ENCODE measurements at places on chromosomes 5 and 9.

DNA sequence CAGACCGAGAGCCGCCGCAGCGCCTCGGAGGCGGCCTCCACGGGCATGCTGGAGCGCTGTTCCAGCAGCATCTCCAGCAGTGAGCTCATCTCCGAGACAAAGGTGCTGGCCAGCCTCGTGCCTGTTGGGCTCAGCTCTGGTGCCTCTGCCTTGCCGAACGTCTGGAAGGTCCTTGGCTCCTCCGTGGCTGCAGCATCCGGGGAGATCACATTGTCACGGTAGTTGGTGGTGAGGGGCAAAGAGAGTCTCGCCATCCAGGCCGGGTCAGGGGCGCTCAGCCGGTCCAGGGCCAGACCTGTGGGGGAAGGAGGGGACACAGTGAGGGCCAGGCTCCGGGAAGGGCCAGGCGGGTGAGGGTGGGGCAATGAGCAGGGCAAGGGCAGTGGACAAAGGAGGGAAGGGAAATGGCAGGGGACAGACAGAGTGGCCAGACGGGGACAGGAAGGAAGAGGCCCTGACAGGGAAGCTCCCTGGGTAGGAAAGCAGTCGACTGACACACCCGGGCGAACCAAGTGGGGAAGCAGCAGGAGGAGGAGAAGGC is 12.4 kb downstream of the PCDH12 start:
- DNase-seq, result no peak

GRCh38 chr9:35683323-35683722 is 6.4 kb downstream of the TPM2 start:
- DNase-seq, result no peak

- no peak for DNase-seq
These were observed 835.7 kb downstream of the MAT2B start for GRCh38 chr5:164341056-164341619.

DNA sequence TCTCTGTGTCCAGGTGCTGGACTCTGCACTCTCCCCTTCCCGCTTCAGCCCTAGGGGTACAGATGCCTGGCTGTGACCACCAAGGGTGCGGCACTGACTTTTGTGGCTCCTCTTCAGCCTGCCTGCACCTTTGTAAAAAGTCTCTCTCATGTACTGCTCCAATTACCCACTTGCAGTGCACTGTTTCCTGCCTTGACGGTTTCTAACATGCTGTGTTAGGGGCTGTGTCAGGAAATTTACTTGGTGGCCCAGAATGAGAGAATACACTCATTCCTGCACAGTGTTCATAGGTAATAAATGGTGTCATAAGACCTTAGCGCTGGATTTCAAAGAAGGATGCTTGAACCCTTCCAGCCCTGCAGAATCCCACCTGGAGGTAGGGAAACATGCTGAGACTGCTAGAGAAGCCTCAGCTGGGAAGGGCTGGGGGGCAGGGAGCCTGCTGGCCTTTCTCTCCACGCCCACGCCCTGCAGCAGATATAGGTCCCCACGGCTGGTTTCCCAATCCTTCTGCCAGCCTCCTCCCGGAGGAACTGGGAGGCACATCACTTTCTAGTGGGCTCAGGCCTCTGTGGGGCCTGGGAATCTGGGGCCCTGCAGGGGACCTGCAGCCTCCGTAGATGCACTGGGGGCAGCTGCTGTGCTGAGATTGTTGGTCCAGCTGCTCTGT is 17.6 kb upstream of the HRH2 start:
- DNase-seq, result no peak

GRCh38 chr5:472076-472655 is 29.2 kb downstream of the EXOC3 start:
- no peak for DNase-seq

- DNase-seq, result no peak
These were observed 83.9 kb downstream of the PRLR start for GRCh38 chr5:35146406-35146805.

DNA sequence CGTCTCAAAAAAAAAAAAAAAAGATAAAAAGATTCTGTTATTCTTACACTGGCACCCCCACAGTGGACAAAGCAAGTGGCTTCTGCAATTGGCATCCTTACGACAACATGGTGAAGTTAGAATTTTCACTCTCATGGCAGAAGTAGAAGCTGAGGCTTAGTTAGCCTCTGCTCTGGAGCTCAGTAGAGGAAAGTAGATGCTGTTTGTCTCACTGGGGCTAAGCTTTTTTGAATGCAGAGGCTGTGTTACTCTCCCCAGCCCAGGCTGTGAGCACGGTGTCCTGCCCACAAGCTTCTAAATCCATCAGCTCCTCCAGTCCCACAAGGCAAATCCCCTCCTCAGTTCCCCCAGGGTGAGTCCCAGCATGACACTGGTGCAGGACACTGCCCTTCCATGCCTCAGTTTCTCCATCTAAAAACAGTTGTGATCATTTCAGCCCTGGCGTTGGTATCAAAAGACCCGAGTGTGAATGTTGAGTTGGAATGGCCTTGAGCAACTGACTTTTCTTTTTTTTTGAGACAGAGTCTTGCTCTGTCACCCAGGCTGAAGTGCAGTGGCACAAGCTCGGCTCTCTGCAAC is 22.6 kb upstream of the PHF19 start:
- no peak for DNase-seq

- DNase-seq, result no peak
These were observed 22.5 kb downstream of the GLT6D1 start for GRCh38 chr9:135616619-135617537.

GRCh38 chr5:98341038-98342032 is 432.1 kb upstream of the RGMB start:
- peak; percentile 51 for DNase-seq

DNA sequence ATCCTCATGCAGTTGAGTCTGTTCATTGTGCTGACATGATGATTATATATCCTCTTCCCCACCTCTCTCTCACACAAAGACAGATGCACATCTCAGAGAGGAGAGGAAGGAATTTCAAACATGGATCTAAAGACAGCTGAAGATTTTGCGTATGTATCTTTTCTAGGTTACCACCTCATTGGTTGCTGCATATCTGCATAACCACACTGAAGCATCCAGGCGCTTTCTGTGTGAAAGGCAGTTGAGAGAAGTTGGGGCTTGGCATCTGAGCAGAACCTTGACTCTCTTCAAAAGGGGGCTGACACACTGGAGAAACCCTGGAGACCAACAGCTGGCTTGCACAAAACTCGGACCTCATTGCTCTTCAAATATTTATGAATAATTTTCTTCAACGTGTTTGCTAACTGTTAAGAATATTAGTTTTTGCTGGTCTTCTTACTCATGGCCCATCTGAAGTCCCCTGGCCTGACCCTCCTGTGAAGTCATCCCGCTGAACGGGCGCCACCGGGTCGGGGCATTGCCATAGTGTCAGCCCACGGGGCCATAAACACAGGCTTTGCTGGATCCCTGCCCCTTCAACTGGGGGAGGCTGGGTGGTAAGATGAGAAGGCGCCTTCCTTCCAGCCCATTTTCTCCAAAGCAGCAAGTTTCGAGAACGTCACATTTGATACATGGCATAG is 593.2 kb upstream of the CLINT1 start:
- no peak for DNase-seq

- no peak for DNase-seq
These were observed 48.7 kb downstream of the PIK3R1 start for GRCh38 chr5:68264024-68264956.

DNA sequence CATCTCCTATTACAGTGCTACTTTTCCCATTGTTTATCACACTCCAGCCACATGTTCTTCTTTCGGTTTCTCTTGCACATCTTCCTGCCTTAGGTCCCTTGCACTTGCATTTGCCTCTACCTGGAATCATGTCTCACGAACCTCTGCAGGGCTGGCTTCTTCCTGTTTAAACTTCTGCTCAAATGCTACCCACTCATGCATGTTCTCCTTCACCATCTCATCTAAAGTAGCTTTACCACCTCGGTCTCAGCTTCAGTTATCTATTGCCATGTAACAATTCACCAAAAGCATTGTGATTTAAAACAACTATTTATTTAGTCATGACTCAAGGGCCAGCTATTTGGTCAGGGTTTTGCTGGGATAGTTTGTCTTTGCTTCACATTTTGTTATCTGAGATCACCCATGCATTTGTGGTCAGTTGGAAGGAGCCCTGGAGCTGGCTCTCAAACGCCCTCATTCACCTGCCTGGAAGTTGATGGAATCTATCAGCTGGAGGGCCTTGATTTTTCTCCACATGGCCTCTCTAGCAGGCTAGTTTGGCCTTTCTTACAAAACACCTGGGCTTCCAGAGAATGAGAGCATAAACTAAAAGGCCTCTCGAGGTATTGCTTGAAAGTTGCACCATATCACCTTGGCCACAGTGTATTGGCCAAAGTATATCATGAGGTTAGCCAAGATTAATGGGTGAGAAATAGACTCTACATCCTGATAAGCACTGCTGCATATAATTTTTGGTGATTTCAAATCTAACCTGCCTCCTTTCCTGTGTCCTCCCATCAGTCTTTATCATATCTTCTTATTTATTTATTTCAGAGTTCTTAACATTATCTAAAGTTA is 21.4 kb downstream of the SPINK1 start:
- DNase-seq, result peak; percentile 37

- no peak for DNase-seq
These were observed 202.6 kb downstream of the PIK3R1 start for GRCh38 chr5:68418201-68418600.

- no peak for DNase-seq
These were observed 138.7 kb downstream of the ALDH1A1 start for GRCh38 chr9:72814083-72814597.

DNA sequence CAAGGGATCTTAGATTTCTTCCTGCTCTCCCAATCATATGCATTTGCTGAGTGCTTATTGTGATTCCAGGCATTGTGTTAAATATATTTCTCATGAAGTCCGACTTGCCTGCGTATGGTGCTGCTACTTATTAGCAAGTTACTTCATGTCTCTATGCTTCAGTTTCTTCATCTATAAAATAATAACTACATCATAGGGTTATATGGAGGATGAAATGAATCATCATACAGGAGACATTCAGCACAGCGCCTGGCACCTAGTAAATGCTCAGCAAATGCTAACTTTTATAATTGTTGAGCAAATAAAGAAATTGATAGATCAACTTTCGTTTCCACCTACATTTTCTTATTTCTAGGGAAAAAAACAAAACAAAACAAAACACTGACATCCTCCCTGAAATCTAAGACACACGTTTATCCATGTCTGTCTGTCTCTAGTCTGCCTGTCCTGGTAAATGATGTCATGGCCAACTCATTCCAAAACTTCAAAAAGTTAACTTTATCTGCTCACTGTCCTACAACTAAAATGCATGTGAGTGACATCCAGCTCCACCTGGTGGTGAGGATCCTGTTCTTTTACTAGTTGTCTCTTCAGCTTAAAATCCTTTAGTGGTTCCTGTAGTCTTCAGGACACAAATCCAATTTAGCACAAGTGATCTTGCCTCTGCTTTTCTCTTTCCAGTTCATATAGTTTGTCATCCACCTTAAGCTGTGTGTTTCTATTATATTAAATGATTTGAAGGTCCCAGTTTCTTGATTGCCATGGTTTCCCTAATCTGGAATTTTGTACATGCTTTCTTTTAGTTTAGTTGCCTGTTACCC is 27.7 kb downstream of the PPP3R2 start:
- DNase-seq, result no peak

DNA sequence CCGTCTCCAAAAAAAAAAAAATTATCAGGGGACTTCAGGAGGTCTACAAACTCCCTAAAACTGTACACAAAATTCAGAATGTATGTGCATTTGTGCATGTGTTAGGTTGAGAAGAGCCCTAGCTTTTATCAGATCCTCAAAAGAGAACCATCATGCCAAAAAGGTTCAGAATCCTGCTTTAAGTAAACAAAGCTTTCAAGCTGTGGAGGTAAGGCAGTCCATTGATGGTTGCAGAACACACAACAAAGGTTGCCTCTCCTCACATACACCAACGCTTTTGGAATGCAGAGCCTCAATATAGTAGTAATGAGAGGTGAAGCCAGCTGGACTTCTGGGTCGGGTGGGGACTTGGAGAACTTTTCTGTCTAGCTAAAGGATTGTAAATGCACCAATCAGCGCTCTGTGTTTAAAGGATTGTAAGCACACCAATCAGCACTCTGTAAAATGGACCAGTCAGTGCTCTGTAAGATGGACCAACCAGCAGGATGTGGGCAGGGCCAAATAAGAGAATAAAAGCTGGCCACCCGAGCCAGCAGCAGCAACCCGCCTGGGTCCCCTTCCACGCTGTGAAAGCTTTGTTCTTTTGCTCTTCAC is 57.9 kb upstream of the RNF38 start:
- no peak for DNase-seq

DNA sequence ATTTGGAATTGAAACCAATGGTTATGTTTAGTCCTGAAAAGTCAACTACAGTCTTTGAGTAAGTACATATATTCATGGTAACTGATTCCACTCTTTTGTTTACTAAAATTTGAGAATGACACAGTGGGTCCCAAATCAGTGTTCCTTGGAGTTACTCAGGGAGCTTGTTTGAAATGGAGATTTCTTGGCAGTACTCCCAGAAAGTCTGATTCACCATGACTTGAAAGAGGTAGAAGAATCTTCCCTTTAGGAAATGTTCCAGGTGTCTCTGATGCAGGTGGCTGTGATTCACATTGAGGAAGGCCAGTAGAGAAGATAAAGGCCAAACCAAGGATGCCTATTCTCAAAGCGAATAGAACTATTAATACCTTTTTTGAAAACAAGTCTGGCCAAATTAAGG is 1078.3 kb downstream of the CDH12 start:
- DNase-seq, result peak; percentile 73

DNA sequence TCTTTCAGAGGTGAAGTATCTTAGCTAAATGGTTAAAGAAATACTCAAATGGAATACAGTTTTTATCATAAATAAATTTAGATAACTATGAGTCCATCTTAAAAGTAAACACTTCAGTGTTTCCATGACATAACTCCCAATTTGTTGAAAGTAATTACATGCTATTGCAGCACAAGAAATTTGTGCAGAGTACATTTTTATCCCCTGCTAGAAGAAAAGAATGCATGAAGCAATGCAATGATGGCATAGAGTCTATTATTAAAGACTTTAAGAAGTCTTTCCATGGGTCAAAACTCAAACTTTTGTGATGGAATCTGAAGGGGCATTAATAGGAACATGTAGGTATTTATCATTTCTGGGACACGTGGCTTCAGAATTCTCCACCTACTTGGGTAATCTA is 106.6 kb upstream of the DPYSL3 start:
- no peak for DNase-seq

DNA sequence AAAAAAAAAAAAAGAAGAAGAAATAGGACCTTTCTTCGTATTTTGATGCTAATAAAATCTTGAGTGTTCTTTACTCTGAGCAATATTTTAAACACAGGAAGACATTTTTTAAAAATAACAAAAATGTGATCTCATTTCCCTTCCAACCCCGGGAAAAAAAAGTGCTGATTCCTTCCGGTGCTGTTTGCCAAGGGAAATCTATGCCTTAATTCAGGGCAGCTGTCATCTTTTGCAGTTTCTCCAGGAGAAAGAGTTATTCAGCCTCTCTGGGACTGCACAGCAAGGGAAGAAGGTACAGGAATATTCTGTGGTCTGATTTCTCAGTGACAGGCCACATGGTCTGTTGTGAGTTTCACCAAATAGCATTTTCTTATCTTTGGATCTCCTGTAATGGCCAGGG is 291.9 kb upstream of the IRX1 start:
- no peak for DNase-seq

GRCh38 chr9:129879991-129880653 is 44.9 kb downstream of the USP20 start:
- DNase-seq, result no peak

All from kidney epithelial cell (primary cell).